ENCODE measurements at places on chromosomes 5 and 9.

GRCh38 chr5:28862137-28862859 is 1823.9 kb upstream of the CDH9 start:
- no peak for DNase-seq

GRCh38 chr5:174935854-174936474 is 211.6 kb downstream of the MSX2 start:
- DNase-seq: no peak

GRCh38 chr5:33306758-33307157 is 134.0 kb upstream of the TARS1 start:
- no peak for DNase-seq

GRCh38 chr5:76245590-76245989 is 157.5 kb upstream of the IQGAP2 start:
- no peak for DNase-seq

GRCh38 chr5:157115012-157115411 is 6.2 kb upstream of the HAVCR2 start:
- no peak for DNase-seq

GRCh38 chr5:172837640-172838039 is 3.6 kb downstream of the ERGIC1 start:
- no peak for DNase-seq

- no peak for DNase-seq
These were observed at the start of gene ISL1 for GRCh38 chr5:51383131-51384121. Gene ISL1, plus strand, starts transcription at chr5:51383448. Its CDS starts 224 bp downstream, at chr5:51383672.

DNA sequence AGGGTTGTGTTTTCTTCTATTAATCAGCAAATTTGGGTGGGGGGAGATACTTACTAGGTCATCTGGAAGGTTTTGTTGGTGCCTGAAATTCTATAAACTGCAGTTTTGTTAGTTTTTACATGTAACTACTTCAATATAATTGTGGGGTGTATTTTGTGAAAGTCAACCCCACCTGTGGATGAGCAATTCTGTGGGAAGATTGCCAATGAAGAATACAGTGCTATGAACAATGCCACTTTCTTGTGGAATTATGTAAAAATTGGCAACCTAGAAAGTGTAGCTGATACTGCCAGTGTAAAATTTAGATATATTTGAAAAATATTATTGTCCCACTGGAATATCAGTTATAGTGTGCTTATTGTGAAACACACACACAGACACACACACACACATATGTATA is 80.7 kb downstream of the VCAN start:
- DNase-seq: no peak

Measured in GDM1 (cell line).